ENCODE measurements at places on chromosomes 5 and 9. TPM values are rescaled to one million over a fixed set of nuclear protein-coding genes. Genes with fewer than 3 reads are reported as not detected.

NFIB gene
- 125 TPM for total RNA-seq

FAXDC2 gene
- 30.8 TPM for total RNA-seq

- DNase-seq = no peak
Observed at GRCh38 chr9:131709771-131710431, 30.0 kb downstream of the RAPGEF1 start.

PRUNE2 gene
- total RNA-seq = 41.5 TPM

GRCh38 chr9:80701061-80701460 is 988.3 kb downstream of the TLE1 start:
- no peak for DNase-seq
